ENCODE measurements at places on chromosomes 7 and 10.

DNA sequence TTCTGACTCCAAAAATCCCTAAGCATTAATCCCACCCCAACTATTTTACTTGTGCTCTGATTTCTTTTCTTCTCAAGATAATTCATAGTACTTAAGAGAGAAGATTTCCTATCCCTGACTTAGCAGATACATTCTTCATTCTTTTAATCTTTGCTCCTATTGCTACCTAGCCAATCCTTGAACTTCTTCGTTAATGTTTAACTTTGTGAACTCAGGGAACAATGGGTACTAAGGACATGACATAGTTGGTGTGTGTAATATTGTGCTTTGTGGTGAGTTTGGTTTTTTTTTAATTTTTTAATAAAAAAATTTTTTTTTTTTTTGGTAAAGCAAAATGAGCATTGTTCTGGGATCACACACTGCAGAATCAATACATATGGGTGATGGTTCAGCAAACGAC, 166.2 kb downstream of the CHCHD3 start:
- H3K27me3 ChIP-seq, result peaks cover 1% of the 10 kb centered on the region
- no peak overlapping the region for H3K4me3 ChIP-seq
- DNase-seq, result no peak

GRCh38 chr10:38032886-38033285, 22.4 kb downstream of the ZNF33A start:
- H3K4me1 ChIP-seq, result peaks cover 2% of the 10 kb centered on the region
- peaks cover 36% of the 10 kb centered on the region for H3K36me3 ChIP-seq
- no peaks in the 10 kb centered on the region for H3K27me3 ChIP-seq
- H3K27ac ChIP-seq, result no peak overlapping the region
- DNase-seq, result no peak
- H3K4me3 ChIP-seq, result no peak overlapping the region

DNA sequence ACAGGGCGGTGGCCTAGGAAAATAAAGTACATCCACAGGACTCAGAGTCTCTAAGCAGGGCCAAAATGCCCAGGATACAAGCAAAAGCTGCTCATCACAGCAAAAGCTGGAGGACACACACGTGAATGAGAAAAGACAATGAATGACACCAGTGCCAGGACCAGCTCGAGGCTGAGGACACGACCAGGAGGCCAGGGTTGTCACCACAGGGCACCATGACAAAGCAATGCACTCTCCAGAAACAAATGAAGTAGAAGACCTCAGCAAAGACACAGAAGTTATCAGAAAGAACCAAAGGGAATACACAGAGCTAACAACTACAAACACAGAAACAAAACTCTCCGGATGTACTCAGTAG, 92.1 kb downstream of the FOXL3 start:
- no peaks in the 10 kb centered on the region for H3K36me3 ChIP-seq
- DNase-seq, result no peak
- peaks cover 16% of the 10 kb centered on the region for H3K27me3 ChIP-seq
- H3K4me3 ChIP-seq, result no peak overlapping the region

GRCh38 chr7:141587304-141587703, 36.1 kb downstream of the AGK start:
- peaks cover 22% of the 10 kb centered on the region for H3K36me3 ChIP-seq
- H3K27ac ChIP-seq, result peak overlapping the region; percentile 88
- H3K27me3 ChIP-seq, result no peaks in the 10 kb centered on the region
- H3K4me3 ChIP-seq, result peak overlapping the region; percentile 72
- peaks cover 37% of the 10 kb centered on the region for H3K4me1 ChIP-seq
- no peak for DNase-seq

DNA sequence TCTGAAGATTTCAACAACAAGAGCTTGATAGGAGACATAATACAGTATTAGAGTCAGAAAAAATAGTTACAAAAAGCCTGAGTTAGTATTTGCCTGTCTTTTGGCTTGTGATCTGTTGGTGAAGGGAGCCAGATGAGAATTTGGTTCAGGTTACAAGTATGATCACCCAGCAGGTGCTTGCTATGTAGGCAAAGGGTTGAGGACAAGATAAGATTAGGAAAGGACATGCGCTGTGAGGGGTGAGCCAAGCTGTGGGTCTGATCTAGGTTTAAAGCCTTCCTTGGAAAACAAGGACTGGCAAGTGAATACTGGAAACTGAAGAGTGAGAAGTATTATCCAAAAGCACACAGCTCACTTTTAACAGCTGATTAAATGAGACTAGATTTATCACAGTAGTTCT, 28.7 kb upstream of the CD36 start:
- H3K4me1 ChIP-seq, result peaks cover 38% of the 10 kb centered on the region
- H3K36me3 ChIP-seq, result peaks cover 4% of the 10 kb centered on the region
- DNase-seq, result no peak
- no peak overlapping the region for H3K4me3 ChIP-seq
- no peak overlapping the region for H3K27ac ChIP-seq

DNA sequence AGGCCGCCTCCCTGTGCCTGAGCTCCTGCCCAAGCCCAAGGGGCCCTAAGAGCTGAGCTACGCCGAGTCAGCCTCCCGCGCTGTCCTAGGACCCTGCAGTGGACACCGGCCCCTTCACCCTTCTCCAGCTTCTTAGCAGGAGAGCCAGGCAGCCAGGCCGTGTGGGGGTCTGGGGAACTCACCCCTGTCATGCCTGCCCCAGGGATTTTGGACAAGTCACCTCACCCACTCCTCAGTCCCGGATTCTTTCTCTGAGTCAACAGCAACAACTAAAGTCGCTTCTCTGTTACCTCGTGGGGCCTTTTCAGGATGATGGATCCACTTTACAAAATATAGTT, 79.3 kb downstream of the MKI67 start:
- no peaks in the 10 kb centered on the region for H3K36me3 ChIP-seq
- no peak overlapping the region for H3K4me3 ChIP-seq

DNA sequence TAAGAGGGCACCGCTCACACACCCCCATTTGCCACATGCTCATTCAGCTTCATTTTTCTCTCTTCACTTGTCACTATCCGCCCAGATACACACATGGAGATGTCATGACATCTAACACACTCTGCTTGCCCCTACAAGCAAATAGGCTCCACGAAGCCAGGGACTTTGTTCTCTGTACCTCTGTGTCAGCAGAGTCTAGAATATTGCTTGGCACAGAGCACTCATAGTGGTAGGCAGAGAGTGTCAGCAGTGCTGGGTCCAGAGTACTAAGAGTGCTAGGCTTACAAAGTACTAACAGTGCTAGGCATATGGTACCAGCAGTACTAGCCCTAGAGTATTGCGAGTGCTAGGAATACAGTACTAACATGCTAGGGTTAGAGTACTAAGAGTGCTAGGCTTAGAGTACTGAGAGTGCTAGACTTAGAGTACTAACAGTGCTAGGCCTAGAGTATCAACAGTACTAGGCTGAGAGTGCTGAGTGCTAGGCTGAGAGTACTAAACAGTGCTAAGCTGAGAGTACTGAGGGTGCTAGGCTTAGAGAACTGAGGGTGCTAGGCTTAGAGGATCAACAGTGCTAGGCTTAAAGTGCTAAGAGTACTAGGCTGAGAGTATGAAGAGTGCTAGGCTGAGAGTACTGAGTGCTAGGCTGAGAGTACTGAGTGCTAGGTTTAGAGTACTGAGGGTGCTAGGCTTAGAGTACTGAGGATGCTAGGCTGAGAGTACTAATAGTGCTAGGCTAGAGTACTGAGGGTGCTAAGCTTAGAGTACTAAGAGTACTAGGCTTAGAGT, 166.1 kb downstream of the PRKAG2 start:
- H3K36me3 ChIP-seq, result no peaks in the 10 kb centered on the region
- H3K27ac ChIP-seq, result no peak overlapping the region
- H3K4me3 ChIP-seq, result no peak overlapping the region

DNA sequence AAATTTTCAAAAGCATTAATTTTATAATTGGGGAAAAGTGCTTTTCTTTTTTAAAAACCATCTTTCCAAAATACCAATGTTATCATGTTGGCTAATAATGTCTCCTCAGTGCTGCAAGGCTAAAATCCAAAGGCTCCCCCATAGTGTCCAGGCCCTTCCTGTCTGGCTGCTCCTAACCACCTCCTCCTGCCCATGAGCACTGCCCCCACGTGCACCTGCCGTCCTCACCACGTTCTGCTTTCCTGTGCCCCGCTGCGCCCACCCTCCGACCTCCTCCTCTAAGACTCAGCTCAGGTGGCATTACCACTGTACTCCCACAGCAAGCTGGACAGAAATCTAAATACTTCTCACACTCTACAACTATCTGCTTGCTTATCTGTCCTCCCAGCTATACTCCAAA, 17.7 kb downstream of the PAXIP1 start:
- no peaks in the 10 kb centered on the region for H3K27me3 ChIP-seq
- peaks cover 6% of the 10 kb centered on the region for H3K36me3 ChIP-seq
- no peak for DNase-seq
- H3K4me1 ChIP-seq, result no peaks in the 10 kb centered on the region
- no peak overlapping the region for H3K27ac ChIP-seq

GRCh38 chr10:103620891-103621782, 127.6 kb downstream of the NEURL1 start:
- DNase-seq, result no peak
- peaks cover 17% of the 10 kb centered on the region for H3K27me3 ChIP-seq
- H3K4me1 ChIP-seq, result peaks cover 49% of the 10 kb centered on the region
- H3K27ac ChIP-seq, result peak overlapping the region; percentile 11

GRCh38 chr7:3821488-3821887, 520.4 kb downstream of the SDK1 start:
- H3K4me3 ChIP-seq, result no peak overlapping the region
- no peaks in the 10 kb centered on the region for H3K4me1 ChIP-seq
- H3K27me3 ChIP-seq, result no peaks in the 10 kb centered on the region
- DNase-seq, result no peak
- no peaks in the 10 kb centered on the region for H3K36me3 ChIP-seq
- no peak overlapping the region for H3K27ac ChIP-seq

- peaks cover 36% of the 10 kb centered on the region for H3K27me3 ChIP-seq
- DNase-seq, result no peak
- no peak overlapping the region for H3K4me3 ChIP-seq
- H3K36me3 ChIP-seq, result no peaks in the 10 kb centered on the region
These were observed 14.0 kb downstream of the CYP3A7 start for GRCh38 chr7:99720800-99721595.

GRCh38 chr7:129439963-129440625, 5.9 kb downstream of the STRIP2 start:
- H3K27ac ChIP-seq, result no peak overlapping the region
- no peaks in the 10 kb centered on the region for H3K27me3 ChIP-seq
- H3K4me1 ChIP-seq, result peaks cover 29% of the 10 kb centered on the region
- DNase-seq, result no peak
- no peak overlapping the region for H3K4me3 ChIP-seq

GRCh38 chr10:18144928-18145327, 4.7 kb downstream of the CACNB2 start:
- no peak overlapping the region for H3K27ac ChIP-seq
- no peak for DNase-seq
- H3K4me1 ChIP-seq, result no peaks in the 10 kb centered on the region
- H3K36me3 ChIP-seq, result no peaks in the 10 kb centered on the region
- H3K4me3 ChIP-seq, result no peak overlapping the region

GRCh38 chr7:42407021-42407710, 170.2 kb upstream of the GLI3 start:
- no peak overlapping the region for H3K27ac ChIP-seq
- no peak for DNase-seq
- H3K4me1 ChIP-seq, result no peaks in the 10 kb centered on the region

DNA sequence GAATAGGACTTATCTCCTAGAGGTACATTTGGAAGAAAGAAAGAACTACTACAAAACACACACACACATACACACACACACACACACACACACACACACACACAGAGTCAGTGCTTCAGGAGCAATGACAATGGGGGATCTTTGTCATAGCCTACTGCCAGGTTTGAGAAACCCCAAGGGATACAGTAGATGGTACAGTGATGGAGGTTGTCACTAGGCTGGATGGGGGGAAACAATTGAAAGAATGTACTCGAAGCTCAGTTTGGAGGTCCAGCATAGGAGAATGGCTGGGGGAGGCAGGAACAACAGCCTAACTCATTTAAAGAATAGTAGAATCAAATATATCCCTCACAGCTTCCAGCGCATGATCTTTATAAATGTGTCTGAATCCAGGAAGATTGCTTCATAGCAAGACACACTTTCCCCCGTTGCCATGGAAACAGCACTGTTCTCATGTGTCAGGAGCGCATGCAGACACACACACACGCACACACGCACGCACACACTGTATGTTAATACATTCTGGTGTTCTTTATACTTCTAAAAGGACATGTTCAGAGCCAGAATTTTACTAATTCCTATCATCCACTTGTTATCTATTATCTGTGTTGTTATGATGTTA, 32.6 kb upstream of the ZNRF2 start:
- no peaks in the 10 kb centered on the region for H3K36me3 ChIP-seq
- H3K4me3 ChIP-seq, result no peak overlapping the region
- no peak for DNase-seq
